ENCODE measurements at places on chromosomes 7 and 10.

GRCh38 chr7:153382641-153383101 is 623.1 kb downstream of the ACTR3B start:
- DNase-seq = no peak

GRCh38 chr10:90288391-90288933 is 569.4 kb downstream of the HTR7 start:
- no peak for DNase-seq

DNA sequence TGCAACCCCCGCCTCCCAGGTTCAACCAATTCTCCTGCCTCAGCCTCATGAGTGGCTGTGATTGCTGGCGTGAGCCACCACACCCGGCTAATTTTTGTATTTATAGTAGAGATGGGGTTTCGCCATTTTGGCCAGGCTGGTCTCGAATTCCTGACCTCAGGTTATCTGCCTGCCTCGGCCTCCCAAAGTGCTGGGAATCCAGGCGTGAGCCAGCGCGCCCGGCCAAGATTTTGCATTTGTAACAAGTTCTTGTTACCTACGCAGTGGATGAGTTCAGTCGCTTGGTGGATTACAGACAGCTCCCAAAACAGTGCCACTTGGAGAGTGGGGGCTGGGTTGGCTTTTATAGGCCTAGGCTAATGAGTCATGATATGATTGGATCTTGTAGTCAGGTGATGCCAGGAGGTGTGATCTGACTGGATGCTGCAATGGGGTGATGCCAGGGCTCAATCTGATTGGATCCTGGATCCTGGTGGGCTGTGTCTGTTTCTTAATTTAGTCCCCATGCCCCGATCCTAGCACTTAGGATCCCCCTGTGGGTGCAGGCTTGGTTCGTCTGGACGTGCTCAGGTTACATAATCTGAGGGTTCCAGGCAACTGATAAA is 20.3 kb downstream of the SBDS start:
- DNase-seq = no peak

DNA sequence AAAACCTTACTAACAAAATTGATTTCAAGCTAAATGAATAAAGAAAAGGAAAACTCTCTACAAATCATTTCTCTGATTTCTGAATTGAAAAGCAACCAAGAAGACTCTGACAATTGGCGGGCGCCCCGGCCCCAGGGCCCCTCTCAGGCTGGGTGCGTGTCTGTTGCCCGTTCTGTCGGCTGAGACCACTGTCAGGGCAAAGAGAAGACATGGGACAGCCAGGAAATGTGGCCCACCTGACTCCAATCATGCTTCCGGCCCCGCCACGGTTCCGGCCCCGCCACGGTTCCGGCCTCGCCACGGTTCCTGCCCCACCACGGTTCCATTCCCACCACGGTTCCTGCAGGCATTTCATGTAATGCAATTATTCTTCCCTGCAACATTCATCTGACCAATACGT is 115.9 kb downstream of the PTPRN2 start:
- DNase-seq = no peak

GRCh38 chr7:24921362-24921679 is 58.7 kb downstream of the OSBPL3 start:
- DNase-seq = no peak

DNA sequence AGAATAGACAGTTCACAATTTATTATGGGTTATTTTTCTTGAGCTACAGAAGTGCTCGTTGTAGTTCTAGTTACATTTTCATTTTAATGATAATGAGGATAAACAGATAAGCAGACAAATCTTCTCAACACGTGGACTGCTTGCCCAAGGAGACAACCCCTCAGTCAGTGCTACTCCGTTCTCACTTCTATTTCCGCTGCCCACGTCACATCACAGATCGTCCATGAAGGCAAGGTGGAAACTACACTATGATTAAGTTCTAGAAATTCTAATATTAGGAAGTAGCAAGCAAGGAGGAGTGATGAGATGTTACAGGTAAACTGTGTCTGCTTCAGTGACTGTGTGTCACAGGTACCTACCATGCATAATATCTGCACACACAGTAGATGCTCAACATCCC is 210.5 kb downstream of the CHCHD3 start:
- DNase-seq = no peak

GRCh38 chr10:113992471-113993011 is 51.1 kb upstream of the ADRB1 start:
- DNase-seq = peak; percentile 33

GRCh38 chr10:132167041-132167674 is 19.6 kb upstream of the DPYSL4 start:
- DNase-seq = no peak

GRCh38 chr7:100221231-100221718 is 1.5 kb downstream of the PVRIG start:
- no peak for DNase-seq

DNA sequence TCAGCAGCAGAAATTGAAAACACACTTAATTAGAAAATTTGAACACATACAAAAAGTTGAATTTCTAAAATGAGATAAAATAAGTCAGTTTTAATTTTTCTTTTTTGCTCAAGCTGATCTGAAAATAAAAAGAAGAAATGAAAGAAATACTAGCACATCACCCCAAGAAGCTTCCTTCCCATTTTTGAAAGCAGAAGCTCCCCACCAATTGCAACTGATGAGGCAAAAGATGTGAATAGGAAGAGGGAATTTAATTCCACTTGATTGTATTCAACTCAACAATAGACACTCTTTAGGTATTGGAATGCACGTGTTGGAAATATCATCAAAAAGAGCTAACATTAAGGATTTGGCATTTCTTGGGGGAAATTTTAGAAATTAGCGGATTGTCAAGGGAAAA is 175.8 kb downstream of the TRIL start:
- no peak for DNase-seq

GRCh38 chr7:44396496-44396895 is 71.1 kb upstream of the CAMK2B start:
- DNase-seq = no peak

GRCh38 chr7:141208539-141208938 is 134.7 kb downstream of the TMEM178B start:
- DNase-seq = no peak

- DNase-seq = no peak
These were observed 7.8 kb downstream of the LIPF start for GRCh38 chr10:88672041-88672440.

GRCh38 chr7:42207420-42207819 is 29.6 kb downstream of the GLI3 start:
- peak; percentile 17 for DNase-seq

GRCh38 chr7:55509322-55509721 is 63.0 kb downstream of the VOPP1 start:
- DNase-seq = peak; percentile 36

- DNase-seq = no peak
These were observed 258.1 kb downstream of the STK31 start for GRCh38 chr7:23967949-23968599.

- DNase-seq = no peak
These were observed 2.6 kb upstream of the CAMK2B start for GRCh38 chr7:44327981-44328380.

GRCh38 chr10:18545621-18546305 is 105.6 kb downstream of the NSUN6 start:
- peak; percentile 1 for DNase-seq

- no peak for DNase-seq
These were observed 663.4 kb downstream of the INHBA start for GRCh38 chr7:41039386-41039953.

- DNase-seq = no peak
These were observed 68.0 kb upstream of the FAM20C start for GRCh38 chr7:124130-124949.

GRCh38 chr7:101620991-101621390 is 8.1 kb downstream of the MYL10 start:
- DNase-seq = no peak

GRCh38 chr7:47720141-47720906 is 138.4 kb upstream of the TNS3 start:
- peak; percentile 64 for DNase-seq

GRCh38 chr7:92765725-92766124 is 70.6 kb downstream of the CDK6 start:
- peak; percentile 68 for DNase-seq

DNA sequence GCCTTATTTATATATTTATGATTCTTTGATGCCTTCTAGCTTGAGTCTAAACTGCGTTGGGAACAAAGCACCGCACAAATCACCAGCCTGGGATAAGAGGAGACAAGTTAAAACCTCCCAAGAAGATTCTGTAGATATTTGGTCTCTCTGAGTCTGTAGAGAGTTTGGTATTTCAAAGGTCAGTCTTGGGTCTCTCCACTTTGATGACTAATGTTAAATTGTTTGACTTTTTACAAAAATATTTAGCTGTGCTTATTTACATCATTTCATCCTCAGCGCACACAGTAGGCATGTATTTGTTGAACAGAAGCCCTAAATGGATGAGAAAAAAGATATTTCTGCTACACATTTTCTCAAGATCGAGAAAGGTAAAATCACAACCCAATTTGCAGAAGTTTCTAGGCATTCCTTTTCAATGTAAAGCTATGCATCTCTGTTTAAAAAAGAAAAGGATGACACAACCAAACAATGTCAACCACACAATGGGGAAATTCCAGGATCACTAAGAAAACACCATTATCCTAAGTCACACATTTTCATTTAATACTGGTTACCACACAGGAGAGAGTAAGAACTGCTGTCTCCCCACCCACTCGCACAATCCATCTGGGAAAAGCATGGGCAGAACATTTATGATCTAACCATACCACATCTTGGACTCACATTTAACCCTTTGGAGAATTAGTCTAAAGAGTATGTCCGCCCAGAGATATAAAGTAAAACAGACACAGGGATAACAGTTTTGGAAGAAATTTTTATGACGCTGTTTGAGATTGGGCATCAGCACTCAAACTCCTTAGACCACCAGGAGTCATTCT is 4.4 kb downstream of the CDK6 start:
- peak; percentile 62 for DNase-seq

GRCh38 chr7:17030559-17030958 is 148.8 kb upstream of the AGR3 start:
- DNase-seq = no peak

GRCh38 chr7:108136191-108136688 is 6.1 kb upstream of the LAMB4 start:
- no peak for DNase-seq

GRCh38 chr10:119396008-119396708 is 146.4 kb downstream of the RGS10 start:
- DNase-seq = no peak

Data from GM03348 (cell line).